Activated CD4-positive, alpha-beta T cell treated with anti-CD3 and anti-CD28 coated beads, Interleukin-2, amount 50 U/mL, for 48 hours (primary cell): ENCODE measurements at places on chromosomes 2 and 18.
A peak's percentile ranks its signal among the peaks of the same experiment; 100 is the strongest.

- no peak for DNase-seq
These were observed 101.9 kb downstream of the ACOXL start for GRCh38 chr2:110834134-110834827.

GRCh38 chr2:23069923-23070322 is 315.1 kb upstream of the KLHL29 start:
- no peak for DNase-seq

- DNase-seq, result no peak
These were observed 539.7 kb upstream of the NETO1 start for GRCh38 chr18:73407506-73407905.

- no peak for DNase-seq
These were observed 126.0 kb downstream of the SP100 start for GRCh38 chr2:230541934-230542380.

- DNase-seq, result peak; percentile 68
These were observed 519 bp downstream of the TEX261 start for GRCh38 chr2:70994009-70994698.

DNA sequence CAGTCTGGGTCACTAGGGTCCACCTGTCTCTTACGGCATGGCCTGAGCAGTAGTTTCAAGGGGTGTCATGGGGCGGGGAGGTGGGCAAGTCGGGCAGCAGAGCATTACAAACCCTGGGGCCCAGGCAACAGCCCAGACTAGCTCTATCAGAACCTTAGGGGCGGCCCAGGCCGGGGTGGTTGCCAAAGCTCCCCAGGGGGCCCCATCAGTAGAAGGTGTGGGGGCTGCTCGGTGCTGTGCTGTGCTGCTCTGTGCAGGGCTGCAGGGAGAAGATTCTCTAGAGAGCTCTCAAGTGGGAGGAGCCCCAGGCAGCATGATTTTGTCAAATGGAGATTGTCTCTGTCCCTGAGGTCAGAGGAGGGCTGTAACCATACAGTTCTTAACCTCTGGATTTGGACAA is 36.4 kb upstream of the SLC14A1 start:
- DNase-seq, result no peak

DNA sequence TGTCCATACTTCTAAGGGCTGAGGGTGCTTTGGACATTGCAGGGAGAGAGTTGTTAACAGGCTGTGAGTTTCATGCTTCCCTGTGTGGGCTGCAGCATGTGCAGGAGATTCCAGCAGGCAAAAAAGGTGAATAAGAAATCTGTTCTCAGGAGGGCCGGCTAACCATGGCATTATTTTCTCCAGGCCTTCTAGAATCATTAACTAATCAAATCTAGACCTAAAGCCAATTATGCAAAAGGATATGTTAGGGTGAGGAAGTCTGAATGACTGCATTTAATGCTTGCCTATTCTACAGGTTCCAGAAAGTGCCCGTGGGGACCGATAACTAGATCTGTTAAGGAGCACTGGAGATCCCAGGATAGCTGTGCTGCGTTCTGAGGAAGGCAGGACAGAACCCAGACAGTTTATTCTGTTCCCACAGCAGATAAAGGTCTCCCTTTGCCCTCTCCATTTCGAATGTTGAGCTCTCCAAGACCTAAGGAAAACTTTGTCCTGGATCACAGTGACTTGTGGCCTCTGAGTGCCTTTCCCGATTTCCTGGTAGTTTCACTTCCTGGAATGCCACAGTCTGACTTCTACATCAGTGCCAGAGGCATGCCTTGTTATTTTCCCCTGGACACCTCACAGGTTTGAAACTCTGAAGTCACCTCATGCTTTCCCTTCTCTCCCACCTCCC is 50.0 kb upstream of the ZFP36L2 start:
- DNase-seq, result no peak

DNA sequence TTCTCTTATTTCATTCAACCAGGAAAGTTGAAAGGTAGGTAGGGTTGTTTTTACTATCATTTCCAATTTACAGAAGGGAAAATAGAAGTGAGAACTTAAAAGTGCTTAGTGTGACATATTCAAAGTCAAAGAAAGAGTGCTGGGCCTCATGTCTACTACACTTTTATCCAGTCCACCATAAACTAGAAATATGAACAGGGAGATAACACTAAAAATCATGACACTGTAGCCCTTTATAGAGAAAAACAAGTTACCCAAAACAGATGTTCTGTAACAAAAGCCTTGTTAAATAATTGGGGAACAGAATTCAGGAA is 20.4 kb downstream of the SLC40A1 start:
- no peak for DNase-seq
